ENCODE measurements at places on chromosomes 5 and 9.

DNA sequence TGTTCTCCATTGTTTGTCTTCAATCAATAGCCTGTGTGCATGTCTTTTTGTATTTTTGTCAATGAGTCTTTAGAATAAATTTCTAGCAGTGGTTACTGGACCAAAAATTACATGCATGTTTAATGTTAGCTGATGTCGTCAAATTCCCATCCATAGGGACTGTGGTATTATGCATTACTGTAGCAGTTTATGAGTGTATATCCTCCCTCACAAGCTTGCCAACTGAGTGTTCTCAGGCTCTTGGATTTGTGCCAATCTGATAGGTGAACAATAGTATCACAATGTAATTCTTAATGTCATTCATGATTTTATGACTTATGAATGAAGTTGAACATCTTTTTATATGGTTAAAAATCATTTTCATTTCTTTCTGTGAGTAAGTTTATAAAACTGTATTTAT, 13.0 kb downstream of the SNX24 start:
- DNase-seq, result no peak

- no peak for DNase-seq
Measured at GRCh38 chr5:10338686-10339057, 14.8 kb upstream of the MARCHF6 start.

DNA sequence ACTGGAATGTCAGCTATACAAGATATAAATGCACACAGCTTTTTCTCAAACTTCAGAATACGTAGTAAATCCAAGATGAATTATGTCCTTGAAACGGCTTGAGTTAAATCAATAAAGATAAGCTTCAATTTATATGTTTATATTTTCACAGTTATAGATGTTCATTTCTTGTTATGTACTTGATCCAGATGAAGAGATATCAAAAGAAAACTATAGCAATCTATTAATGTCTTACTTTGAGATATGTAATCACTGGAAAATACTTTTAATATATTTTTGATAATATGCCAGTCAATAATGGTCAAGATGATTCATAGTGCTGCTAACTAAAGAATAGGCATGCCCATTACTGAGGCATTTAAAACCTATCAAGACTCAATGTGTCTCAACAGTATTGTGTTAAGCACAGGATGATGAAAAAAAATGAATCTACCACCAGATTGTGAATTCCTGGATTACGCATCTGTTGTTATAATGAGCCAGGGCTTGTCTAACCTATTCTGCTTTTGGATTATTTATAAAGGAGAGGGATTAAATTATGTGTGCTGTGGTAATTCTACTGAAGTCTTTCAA, 372.6 kb upstream of the PRR16 start:
- DNase-seq, result no peak

- DNase-seq, result no peak
Measured at GRCh38 chr9:82467436-82467835, 478.9 kb downstream of the SPATA31D1 start.

DNA sequence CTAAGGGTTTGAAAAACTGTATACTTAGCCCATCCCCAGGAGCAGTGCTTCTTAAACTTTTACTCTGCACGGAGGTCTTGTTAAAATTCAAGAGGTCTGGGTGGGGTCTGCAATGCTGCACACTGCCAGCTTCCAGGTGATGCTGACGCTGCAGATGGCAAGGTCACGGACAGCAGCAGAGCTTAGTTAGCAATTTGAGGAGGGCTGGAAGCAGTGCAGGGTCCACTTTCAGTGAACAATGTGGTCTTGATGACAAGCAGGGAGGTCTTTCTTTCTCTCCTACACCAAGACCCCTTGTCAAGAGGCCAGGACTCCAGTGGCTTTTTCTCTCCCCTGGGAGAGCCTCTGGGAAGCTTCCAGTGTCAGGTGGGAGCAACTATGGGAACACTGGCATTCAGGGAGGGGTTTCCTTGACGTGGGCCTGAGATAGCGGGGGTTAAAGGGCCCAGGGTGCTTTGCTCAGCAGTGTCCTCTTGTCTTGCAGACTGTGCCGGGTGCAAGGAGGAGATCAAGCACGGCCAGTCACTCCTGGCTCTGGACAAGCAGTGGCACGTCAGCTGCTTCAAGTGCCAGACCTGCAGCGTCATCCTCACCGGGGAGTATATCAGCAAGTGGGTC, 65.0 kb upstream of the AFAP1L1 start:
- no peak for DNase-seq

GRCh38 chr5:54895816-54896341, 89.5 kb downstream of the ESM1 start:
- DNase-seq, result peak; percentile 37

GRCh38 chr5:38891563-38891962, 45.8 kb downstream of the OSMR start:
- no peak for DNase-seq

DNA sequence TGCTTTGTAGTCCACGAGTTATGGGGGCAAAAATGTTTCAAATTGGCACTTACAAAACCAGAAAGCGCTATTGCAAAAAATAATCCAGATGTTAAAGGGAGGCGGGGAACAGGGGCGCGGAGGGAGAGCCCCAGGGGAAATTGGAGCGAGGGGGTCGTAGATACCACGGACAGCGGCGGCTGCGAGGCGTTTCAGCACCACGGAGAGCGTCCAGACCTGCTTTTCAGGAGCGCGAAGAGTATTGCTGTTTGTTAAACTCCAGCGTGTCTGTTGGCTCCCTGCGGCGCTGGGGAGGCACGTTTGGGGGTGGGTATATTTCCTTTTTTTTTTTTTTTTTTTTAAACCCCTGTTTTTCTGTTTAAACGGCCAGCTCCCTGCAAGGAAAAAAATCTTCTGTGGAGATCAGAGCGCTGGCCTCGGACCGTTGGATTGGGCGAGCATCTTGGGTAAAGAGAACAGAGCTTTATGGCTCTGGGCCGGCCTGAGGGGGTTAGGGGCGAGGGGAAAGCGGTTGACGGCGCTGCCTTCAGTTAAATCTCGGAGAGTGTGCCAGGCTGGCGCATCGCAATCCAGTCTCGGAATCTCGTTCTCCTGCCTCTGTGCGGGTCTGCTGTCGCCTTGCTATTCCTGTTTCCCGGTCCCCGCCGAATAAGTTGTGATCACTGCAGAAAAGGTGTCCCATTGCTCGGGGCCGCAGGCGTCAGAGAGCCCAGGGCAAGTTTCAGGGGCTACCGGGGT, at the start of gene GLRA1:
Gene GLRA1 (minus strand): TSS at position 288 of the 738 bp plus-strand sequence. CDS start 302 bp downstream, outside the sequence.
- no peak for DNase-seq

DNA sequence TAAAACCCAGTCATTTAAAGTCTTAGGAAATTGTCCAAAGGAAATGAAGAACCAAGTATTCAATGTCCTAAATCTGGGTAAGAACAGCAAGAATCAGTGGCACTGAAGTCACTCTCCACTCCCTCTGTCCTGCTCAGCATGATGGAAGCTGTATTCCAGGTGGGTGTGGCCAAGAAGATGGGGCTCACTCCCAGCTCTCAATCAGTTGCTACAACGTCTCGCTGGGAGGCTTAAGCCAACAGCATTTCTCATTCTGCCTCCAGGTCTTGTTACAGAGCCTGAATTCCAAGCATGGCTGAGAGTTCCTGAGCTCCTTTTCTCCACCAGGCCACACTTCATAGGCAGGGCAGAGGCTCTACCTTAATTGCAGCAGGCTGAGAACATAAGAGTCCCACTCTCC, 41.2 kb upstream of the TRIO start:
- DNase-seq, result no peak
